ENCODE measurements at places on chromosomes 4 and X.

- no peaks in the 10 kb centered on the region for H3K4me1 ChIP-seq
- no peaks in the 10 kb centered on the region for H3K27me3 ChIP-seq
- no peaks in the 10 kb centered on the region for H3K36me3 ChIP-seq
- no peak overlapping the region for H3K4me3 ChIP-seq
- no peak overlapping the region for H3K27ac ChIP-seq
- no peak for DNase-seq
Measured at GRCh38 chr4:167379076-167379835, 145.0 kb upstream of the SPOCK3 start.

- no peaks in the 10 kb centered on the region for H3K27me3 ChIP-seq
- no peak overlapping the region for H3K4me3 ChIP-seq
- H3K4me1 ChIP-seq = no peaks in the 10 kb centered on the region
- no peak for DNase-seq
- H3K27ac ChIP-seq = no peak overlapping the region
Measured at GRCh38 chr4:25361253-25361652, 15.8 kb upstream of the ANAPC4 start.

DNA sequence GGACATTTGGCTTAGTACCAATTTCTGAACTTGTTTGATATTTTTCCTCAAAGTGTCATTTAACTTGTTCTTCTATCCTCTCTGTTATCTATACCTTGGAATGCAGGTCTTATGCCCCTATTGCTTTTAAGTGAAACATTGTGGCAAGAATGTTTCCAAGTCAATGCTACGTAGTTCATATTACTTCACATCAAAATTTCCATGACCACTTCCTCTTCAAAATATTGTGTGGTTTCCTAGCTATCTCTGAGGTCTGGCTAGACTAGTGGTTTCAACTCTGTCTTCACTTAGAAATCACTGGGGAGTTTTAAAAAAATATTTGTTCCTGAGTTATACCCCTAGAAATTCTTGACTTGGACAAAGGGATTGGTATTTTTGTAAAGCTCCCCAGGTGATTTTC, 20.2 kb upstream of the RASGEF1B start:
- H3K27ac ChIP-seq = peak overlapping the region; percentile 5
- DNase-seq = no peak
- peaks cover 4% of the 10 kb centered on the region for H3K36me3 ChIP-seq

DNA sequence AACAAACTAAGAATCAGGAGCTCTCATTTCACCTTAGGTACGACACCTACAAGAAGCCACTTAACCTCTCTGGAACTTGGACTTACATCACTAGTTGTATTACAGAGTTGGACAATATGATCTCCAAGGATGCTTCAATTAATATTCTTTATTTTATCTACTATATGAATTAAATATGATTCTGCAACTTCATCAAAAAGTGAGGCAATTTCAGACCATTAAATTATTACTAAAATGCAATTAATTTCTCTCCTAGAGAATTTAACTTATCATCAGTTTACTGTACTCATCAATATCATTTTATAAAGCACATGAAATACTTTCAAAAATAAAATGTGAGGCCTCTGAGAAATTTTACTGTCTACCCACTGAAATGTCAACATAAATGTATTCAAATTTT, 33.9 kb downstream of the SLC39A8 start:
- H3K4me1 ChIP-seq = no peaks in the 10 kb centered on the region
- no peak overlapping the region for H3K27ac ChIP-seq
- DNase-seq = no peak
- H3K36me3 ChIP-seq = peaks cover 8% of the 10 kb centered on the region
- no peak overlapping the region for H3K4me3 ChIP-seq
- H3K27me3 ChIP-seq = no peaks in the 10 kb centered on the region
